RPMI7951 (cell line): ENCODE measurements at places on chromosomes 12 and 14. TPM values are rescaled to one million over a fixed set of nuclear protein-coding genes. Genes with fewer than 3 reads are reported as not detected.
A peak's percentile ranks its signal among the peaks of the same experiment; 100 is the strongest.

The KNTC1 gene
- 45.2 and 57.9 TPM in 2 replicates for total RNA-seq

The VRTN gene
- total RNA-seq: not detected in 2 replicates

The CLEC4A gene
- total RNA-seq: 0.48 TPM in 1 of 2 replicates, not detected in the other

The CHGA gene
- not detected in 2 replicates for total RNA-seq

The SAMD4A gene
- 8.6 and 10.1 TPM in 2 replicates for total RNA-seq

The FITM1 gene
- 0.20 TPM in 1 of 2 replicates, not detected in the other for total RNA-seq

DNA sequence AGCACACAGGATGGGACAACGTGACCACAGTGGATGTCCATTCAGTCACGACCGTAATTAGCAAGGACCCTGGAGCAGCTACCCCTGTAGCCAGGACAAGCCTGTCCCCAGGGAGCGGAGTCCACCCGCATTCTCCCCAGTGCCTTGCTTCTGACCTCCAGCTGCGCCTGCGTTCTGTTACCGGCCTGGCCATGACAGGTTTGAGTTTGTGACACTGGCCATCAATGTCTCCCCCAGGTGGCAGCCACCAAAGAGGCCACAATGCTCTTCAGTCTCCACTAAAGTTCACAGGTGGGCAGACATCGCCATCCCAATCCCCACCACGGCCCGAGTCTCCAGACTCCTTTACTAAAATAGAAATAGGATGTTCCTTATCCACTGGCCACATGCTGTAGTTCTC lies 96.7 kb downstream of the TMEM132D start:
- DNase-seq: no peak

- DNase-seq: no peak
These were observed 23.6 kb downstream of the RHOF start for GRCh38 chr12:121769831-121770301.

GRCh38 chr12:54047160-54047963 lies 6.3 kb upstream of the HOXC4 start:
- no peak for DNase-seq

GRCh38 chr12:68559246-68559645 lies 51.5 kb upstream of the RAP1B start:
- peak; percentile 21 for DNase-seq

GRCh38 chr12:75177997-75178396 lies 31.6 kb downstream of the KCNC2 start:
- peak; percentile 62 for DNase-seq

DNA sequence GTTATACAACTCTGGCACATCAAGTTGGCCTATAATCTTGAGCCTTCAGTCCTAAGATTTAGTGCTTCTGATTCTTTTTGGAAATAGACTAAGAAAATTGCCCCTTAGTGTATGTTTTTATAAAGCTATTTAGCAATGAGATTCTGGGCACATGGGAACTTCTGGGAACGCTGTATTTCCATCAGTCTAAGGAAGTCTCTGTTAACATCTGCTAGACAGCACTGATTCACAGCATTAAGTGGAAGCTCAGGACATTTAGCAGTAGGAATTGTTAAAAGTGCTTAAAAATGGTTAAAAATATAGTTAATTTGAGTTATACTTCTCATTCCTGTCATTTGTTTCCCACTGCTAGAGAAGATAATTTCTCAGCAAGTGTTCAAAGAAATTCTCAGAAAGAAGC lies 579.1 kb downstream of the SLC16A7 start:
- no peak for DNase-seq

DNA sequence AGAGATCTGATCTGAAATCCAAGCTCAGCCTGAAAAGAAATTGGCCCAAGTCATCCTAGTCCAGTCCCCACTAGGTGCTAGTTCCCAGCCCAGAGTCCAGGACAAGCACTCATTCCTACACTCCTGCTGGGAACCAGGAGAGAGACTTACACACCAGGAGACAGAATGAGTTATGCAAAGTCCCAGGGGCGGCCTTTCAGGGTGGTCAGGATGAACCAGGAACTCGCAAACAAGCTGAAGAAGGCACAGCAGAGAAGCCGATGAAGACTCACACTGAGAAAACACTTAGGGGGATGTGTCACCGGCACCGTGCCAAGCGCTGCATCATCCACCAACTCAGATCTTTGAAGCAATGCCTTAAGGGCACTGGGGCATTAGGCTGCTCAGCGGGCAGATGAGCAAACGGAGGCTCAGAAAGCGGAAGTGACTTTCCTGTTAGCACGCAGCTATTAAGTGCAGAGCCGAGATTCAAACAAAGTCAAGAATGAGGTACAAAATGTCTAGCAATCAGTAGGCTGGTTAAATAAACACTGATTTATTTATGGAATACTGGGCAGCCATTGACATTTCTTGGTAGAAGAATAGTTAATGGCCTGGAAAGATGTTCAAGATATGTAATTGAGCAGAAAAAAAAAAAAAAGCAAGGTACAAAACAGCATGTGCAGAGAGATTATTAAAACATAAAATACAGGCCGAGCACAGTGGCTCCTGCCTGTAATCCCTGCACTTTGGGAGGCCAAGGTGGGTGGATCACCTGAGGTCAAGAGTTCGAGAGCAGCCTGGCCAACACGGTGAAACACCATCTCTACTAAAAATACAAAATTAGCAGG lies 78.7 kb downstream of the LRRC74A start:
- DNase-seq: peak; percentile 99

GRCh38 chr12:19382111-19382526 lies 57.2 kb upstream of the AEBP2 start:
- peak; percentile 85 for DNase-seq

DNA sequence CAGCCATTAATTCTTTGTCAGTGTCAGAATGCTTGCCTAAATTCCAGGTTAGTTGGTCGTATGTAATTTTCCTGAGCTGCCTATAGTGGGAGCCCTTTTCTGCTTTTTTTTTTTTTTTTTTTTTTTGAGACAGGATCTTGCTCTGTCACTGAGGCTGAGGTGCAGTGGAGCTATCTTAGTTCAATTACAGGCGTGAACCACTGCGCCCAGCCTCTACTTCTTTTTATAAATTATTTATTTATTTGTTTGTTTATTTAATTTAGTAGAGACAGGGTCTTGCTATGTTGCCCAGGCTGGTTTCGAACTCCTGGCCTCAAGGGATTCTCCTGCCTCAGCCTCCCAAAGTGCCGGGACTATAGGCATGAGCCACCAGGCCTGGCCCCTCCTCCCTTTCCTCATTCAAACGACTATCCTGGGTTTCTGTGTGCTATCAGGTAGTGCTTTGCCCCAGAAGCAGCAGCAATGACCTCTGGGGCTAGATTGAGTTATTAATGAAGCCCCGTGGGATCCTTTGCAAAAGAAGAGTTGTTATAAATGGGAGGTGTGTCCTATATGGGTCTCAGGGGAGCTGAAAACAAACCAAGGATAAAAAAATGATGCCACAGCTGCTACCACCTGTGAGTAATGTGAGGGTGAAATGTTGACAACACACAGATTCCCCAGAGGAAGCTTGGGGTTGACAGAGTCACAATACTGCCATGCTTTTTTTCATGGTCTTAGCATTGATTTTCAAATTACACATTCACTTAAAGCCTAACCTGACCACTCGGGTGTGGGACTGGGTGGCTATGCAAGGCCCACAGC lies 34.6 kb upstream of the NFKBIA start:
- DNase-seq: peak; percentile 6
